ENCODE measurements at places on chromosomes 13 and 19.

DNA sequence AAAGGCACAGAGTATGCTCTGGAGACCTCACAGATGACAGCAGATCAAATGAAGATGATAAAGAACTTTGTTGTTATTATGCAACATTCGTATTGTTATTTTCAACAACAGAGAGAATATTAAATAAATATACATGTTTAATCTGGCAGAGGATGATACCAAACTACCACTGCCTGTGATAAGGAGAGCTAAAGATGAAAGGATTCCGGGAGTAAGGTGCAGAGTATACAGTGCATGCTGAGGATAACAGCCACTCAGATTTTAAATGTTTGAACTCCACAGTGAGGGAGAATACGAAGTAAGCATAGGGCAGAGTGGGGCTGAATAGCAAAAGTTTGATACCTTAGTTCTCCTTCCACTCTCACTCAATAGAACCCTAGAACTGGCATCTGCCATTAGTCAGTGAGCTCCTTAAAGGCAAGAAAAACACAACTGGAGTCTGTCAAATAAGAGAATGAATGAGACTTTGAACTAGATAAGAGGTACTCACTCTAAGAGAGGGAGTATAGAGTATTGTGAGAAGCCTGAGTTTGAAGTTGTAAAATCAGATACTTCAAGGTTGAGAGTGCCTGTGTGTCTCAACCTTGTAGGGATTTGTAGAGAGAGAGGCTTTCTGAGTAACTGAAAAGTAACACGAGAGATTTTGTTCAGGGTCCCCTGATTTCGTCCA is 78.5 kb downstream of the STARD13 start:
- DNase-seq: no peak

DNA sequence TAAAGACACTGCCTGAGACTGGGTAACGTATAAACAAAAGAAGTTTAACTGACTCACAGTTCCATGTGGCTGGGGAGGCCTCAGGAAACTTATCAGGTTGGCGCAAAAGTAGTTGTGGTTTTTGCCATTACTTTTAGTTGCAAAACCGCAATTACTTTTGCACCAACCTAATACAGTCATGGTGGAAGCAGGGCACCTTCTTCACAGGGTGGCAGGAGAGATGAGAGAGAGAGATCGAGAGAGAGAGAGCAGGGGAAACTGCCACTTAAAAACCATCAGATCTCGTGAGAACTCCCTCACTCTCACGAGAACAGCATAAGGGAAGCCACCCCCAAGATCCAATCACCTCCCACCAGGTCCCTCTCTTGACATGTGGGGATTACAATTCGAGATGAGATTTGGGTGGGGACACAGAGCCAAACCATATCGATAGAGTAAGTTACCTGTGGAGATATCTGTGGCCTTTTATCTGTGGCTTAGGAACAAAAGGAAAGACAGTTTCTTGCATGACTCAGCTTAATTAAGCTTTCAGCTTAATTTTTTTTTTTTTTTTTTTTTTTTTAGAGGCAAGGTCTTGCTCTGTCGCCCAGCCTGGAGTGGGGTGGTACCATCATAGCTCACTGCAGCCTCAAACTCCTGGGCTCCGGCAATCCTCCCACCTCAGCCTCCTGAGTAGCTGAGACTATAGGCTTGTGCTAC is 7.6 kb upstream of the CABP5 start:
- DNase-seq: no peak

DNA sequence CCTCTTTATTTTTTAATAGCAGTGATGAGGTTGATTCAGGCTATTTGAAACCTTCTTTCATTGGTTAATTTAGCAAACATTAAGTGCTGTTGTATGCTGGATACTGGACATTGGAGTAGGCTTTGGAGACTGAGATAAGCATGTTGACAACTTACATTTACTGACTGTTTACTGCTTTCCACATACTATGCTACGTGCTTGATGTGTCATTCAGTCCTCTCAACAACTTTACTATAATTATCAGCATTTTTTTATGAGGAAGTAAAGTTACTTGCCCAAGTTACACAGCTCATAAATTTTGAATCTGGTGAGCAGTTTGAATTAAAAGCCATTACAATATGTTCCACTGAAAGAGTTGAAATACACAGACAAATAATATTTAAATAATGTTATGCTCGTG is 83.8 kb downstream of the GJA3 start:
- no peak for DNase-seq

- DNase-seq: no peak
Measured at GRCh38 chr13:86710013-86710412, 910.8 kb upstream of the SLITRK6 start.

GRCh38 chr19:1665565-1666047 is 13.2 kb upstream of the TCF3 start:
- no peak for DNase-seq

- no peak for DNase-seq
Measured at GRCh38 chr19:41641879-41642485, 15.1 kb upstream of the CEACAM4 start.

DNA sequence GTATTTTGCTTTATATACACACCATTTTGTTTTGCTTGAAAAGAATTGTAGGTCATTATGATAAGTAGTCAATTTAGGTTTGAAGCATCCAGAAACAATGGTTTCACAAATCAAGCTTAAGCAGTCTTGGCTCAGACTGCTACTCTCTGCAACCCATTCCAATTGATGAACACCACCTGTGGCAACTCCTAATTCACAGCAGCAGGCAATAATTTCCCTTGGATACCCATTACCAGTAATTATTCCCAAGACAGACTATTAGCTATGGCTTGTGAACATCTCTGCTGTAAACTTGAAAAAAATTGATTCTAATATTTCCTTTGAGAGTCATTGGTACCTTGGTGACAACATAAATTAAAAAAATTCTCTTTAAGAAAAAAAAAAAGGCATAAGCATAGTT is 299.3 kb upstream of the SLITRK6 start:
- no peak for DNase-seq

- no peak for DNase-seq
Measured at GRCh38 chr19:10682397-10683063, 18.7 kb upstream of the QTRT1 start.

GRCh38 chr13:42626176-42626860 is 52.4 kb downstream of the TNFSF11 start:
- DNase-seq: no peak

GRCh38 chr19:54475706-54476105 is 2.6 kb upstream of the CDC42EP5 start:
- no peak for DNase-seq

DNA sequence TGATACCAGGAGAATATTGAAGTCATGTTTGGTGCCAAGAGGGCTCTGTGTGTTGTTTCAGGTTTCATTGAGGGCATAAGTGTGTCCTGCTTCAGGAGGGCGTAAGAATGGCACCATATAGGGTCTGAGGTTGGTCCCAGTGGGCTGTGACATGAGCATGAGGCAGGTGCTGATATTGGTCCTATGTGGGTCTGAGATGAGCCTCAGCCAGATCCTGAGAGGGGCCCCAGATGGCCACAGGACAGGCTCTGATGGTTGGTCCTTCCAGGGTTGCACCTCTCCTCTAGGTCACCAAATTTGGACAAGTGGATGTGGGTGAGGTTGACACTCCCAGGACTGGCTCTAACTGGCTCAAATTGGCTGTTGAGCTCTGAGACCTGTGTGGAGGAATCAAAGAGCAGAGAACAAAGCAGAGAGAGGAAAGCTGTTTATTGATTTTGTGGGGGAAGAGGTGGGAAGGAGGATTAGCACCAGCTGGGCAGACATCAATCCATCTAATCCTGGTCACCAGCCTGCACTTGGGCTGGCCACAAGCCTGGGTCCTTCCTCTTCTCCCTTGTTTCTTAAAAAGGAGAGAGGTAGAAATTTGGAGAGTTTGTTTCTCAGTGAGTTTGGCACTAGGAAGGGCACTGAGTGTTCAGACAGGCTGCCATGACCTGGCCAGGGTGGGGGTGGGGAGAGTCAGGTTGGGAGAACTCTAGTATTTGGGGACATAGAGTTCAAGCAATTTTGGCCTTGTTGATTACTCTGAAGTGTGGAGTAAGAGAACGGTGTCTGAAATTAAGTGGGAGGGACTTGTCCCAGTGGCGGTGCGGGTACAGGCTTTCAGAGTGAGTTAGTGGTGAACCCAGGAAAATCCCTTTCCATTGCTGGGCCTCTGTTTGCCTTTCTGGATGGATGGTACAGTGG is 38.7 kb downstream of the CYP2B6 start:
- DNase-seq: no peak

DNA sequence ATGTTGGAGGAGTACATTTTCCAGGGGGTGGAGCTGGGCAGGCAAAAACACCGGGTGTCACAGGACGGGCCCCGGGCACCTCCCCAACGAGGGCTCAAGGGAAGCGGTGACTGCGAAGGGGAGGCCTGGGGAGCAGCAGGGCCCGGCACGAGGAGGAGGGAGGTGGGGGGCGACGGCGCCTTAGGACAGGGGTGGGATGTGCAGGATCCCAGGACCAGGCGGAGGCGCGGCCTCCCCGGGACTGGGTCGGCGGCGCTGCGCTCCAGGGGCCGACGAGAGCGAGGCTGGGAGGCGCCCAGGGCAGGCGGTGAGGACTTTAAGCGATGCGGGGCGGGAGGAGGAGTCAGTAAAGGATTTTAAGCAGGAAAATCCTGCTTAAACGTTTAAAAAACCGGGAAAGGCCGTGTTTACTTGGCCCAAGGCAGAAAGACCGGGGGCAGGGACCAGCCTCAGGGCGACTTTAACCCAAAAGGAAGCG is 427 bp downstream of the ZNF160 start:
- DNase-seq: no peak

- no peak for DNase-seq
Measured at GRCh38 chr13:41767801-41768200, 193.1 kb downstream of the VWA8 start.

GRCh38 chr13:49029570-49029969 is 53.9 kb downstream of the FNDC3A start:
- no peak for DNase-seq

DNA sequence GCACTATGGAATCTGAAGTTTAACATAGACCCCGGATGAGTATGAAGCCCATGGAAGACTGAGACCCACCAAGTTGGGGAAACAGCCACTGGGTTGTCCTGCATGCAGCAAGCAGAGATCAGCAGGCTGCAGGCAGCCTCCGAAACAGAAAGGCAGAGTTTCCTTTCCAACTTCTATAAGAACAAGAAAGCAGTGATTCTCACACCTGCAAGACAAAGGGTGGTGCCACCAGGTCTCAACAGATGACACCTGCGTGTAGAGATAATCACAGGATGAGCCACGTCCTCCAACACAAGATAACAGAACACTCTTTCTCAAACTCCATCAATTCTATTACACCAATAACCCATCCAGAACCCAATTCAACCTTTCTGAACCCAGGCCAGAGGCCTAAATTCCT is 457.9 kb downstream of the FOXO1 start:
- DNase-seq: no peak

GRCh38 chr13:27536361-27537101 is 83.8 kb downstream of the LNX2 start:
- DNase-seq: no peak

- DNase-seq: no peak
Measured at GRCh38 chr13:82298106-82298505, 1584.2 kb downstream of the SLITRK1 start.

- no peak for DNase-seq
Measured at GRCh38 chr19:28619816-28620429, 593.0 kb downstream of the UQCRFS1 start.

DNA sequence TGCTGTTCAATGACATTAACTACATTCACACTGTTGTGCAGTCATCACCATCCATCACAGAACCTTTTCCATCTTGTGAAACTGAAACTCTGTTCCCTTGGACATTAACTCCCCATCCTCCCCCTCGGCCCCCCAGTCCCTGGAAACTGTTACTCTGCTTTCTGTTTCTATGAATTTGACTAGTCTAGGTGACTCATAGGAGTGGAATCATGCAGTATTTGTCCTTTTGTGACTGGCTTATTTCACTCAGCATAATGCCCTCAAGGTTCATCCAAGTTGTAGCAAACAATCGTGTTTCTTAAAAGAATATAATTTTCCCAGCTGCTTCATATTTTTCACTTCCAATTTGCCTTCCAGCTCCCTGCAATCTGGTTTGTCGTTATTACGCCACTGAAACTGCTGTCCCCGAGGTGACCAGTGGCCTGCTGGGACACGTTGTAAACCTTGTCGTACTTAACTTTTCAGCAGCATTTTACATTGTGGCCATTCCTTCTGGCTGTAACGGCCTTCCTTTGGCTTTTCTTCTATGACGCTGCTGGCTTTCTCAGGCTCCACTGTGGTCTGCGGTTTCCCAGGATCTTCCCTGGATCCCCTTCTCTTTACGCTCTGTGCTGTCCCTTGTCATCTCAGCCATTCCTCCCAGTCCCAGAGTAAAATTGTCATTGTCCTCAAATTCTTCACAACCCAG is 74.0 kb downstream of the DHRS12 start:
- DNase-seq: no peak

- no peak for DNase-seq
Measured at GRCh38 chr19:29806098-29806866, 5.5 kb upstream of the CCNE1 start.

GRCh38 chr13:62837895-62838294 is 1422.2 kb upstream of the PCDH20 start:
- DNase-seq: no peak

GRCh38 chr13:78719367-78719766 is 60.4 kb upstream of the OBI1 start:
- no peak for DNase-seq

DNA sequence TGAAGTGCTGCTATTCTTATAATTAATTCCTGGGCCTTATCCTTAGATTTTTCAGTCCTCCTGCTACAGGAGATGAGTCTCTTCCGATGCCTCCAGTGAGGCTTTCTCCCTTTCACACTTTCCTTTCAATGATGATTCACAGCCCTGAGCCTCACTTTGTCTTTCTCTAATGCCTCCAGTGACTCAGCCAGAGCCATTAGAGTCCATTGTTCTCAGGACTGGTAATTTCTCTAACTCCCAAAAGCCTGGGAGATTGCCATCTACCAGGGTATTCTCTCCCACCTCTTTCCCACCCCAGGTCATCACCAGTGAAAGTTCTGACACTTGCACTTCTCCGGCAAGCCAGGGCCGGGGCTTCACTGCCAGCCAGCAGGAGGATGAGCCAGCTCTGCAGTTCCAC is 49.6 kb upstream of the ARGLU1 start:
- DNase-seq: no peak
